ENCODE measurements at places on chromosomes 1 and 21. TPM values are rescaled to one million over a fixed set of nuclear protein-coding genes. Genes with fewer than 3 reads are reported as not detected.

WDR64 gene
- total RNA-seq = not detected

CCDC27 gene
- not detected for total RNA-seq

RAB7B gene
- 2.1 TPM for total RNA-seq

FCRL4 gene
- not detected for total RNA-seq

MATN1 gene
- not detected for total RNA-seq

FCMR gene
- 4.4 TPM for total RNA-seq

ERICH3 gene
- 0.11 TPM for total RNA-seq

LCA5L gene
- 1.7 TPM for total RNA-seq

TSTD1 gene
- total RNA-seq = 12.0 TPM

CD5L gene
- total RNA-seq = not detected

SLAMF8 gene
- 1.5 TPM for total RNA-seq

SLC16A4 gene
- 2.3 TPM for total RNA-seq

SLC5A9 gene
- total RNA-seq = 0.57 TPM

SLC22A15 gene
- 9.8 TPM for total RNA-seq

IL20 gene
- total RNA-seq = not detected

CIART gene
- total RNA-seq = 10.0 TPM

S100A3 gene
- total RNA-seq = 1.3 TPM

Data from cardiac septum (tissue), 1 donor.